ENCODE measurements at places on chromosomes 11 and 22. TPM values are rescaled to one million over a fixed set of nuclear protein-coding genes. Genes with fewer than 3 reads are reported as not detected.

DNA sequence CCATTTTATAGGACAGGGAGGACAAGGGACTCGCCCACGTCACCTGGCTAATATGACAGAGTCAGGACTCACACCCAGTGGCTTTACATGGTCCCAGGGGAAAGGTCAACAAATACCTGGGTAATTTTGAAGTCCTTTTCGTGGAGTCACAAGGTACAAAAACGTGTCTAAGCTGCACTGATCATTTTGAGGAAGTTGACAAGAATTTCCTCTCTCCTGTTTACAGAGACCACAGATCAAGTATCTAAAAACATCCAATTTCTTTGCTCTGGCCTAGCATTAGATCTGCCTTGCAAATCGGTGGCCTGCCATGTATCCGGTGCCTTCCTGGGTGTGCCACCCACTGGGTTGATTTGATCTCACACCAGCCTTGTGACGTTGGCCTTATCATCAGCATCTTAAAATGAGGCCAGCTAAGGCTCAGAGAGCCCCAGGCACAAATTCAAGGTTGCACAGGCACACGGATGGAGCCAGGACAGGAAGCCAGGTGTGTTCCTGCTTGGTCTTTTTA is 17.6 kb downstream of the GDPD5 start:
- no peak for DNase-seq

DNA sequence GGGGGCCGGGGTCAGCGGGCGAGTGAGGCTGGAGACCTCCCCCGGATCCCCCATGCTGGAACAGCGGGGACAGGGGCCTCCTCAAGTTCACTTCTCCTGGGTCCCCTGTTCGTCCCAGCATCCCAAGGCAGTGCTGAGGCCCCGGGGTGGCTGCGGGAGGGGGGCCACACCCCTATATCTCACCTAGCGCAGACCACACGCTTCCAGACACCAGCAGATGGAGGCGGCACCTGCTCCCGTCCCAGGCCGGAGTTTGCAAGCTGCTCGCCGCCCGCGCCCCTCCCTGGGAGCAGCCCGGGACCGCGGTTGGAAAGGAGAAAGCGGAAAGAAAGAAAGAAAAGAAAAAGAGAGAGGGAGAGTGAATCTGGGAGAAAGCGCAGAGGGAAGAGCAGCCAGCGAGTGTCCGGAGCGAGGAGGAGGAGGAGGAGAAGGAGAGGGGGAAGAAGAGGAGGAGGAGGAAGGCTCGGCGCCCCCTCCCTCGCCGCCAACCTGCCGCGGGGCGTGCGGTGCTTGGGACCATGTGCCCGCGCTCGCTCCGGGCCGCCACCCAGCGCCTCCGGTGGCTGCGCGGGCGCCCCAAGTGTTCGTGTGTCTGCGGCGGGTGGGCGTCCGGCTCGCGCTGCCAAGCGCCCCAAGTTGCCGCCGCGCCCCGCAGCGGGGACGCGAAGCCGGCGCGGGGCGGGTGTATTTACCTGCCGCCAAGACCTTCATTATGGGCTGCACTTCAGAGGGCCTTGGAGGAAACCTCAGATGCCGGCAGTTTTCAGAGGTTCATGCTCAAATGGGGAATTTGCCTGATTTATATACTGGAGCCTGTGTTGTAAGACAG is at the start of gene LIF:
Gene LIF, minus strand, starts transcription at position 775 of the 829 bp plus-strand sequence. Its CDS starts 64 bp downstream, at position 711.
- no peak for DNase-seq

The MISFA gene
- 2.6 TPM for total RNA-seq

GRCh38 chr11:92826603-92827002 is 142.8 kb upstream of the MTNR1B start:
- DNase-seq: no peak

- no peak for DNase-seq
Measured at GRCh38 chr22:23841292-23841691, 2.5 kb upstream of the DERL3 start.

- no peak for DNase-seq
Measured at GRCh38 chr11:100670140-100670539, 16.9 kb upstream of the ARHGAP42 start.

- DNase-seq: no peak
Measured at GRCh38 chr22:45846952-45847351, 130.0 kb downstream of the WNT7B start.

The C22orf15 gene
- 0.63 TPM for total RNA-seq

GRCh38 chr11:2143477-2143798 is 4.2 kb upstream of the IGF2 start:
- no peak for DNase-seq

The POU2AF1 gene
- 1.0 TPM for total RNA-seq

GRCh38 chr11:128182844-128183243 is 404.5 kb downstream of the ETS1 start:
- no peak for DNase-seq

DNA sequence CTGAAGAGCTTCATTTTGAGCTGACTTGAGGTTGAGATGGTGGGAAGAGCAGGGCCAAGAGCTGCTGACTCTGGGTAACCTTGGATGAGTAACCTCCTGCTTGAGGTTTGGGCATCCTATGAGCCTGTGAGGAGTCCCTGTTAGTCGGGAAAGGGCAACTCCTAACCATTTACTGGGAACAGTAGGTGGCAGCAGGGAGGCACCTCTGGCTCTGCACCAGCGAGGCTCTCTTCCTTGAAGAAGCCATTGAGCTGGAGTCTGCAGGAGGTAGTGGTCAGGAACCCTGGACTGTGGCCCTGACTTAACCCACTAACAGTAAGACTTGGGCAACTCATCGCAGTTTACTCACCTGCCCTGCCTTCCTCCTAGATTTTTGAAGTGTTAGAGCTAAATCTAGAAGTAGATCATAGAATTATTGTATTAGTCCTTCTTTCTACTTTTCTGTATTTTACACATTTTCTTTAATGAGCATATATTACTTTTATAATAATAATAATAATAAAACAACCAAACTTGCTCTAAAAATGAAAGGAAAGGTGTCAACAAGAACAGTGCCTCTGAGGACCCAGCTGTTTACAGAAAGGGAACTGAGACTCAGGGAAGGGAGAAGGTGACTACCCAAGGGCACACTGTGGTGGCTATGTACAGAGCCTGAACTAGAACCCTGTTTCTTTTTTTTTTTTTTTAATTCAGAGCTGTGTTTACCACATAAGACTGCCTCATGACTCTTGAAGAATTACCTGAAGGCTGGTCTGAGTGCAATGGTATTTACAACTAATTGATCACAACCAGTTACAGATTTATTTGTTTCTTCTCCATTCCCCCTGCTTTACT is 47.5 kb downstream of the MEI1 start:
- DNase-seq: no peak

The ADAMTS8 gene
- 8.9 TPM for total RNA-seq

Measured in urinary bladder (tissue), 4 donors.